Neural progenitor cell (in vitro differentiated cells): ENCODE measurements at places on chromosomes 2 and 18.

DNA sequence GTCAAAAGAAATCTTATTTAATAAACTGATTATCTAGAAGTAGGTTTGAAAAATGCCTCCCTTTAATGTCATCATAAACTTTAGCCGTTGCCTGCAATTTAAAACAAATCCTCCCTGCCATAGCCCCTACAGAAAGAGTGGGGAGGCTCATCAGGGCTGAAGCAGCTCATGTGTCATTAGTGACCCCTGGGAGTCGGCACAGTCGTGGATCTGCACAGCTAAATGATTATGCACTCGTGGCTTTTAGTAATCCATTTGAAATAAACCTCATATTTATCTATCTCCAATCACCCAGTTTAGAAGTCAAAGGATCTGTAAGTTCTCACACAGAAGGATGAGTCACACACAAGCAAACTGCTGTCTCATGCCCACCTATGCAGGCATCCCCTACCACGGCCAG lies 277.3 kb downstream of the SS18 start:
- H3K27me3 ChIP-seq: no peaks in the 10 kb centered on the region
- H3K27ac ChIP-seq: no peak overlapping the region
- peaks cover 3% of the 10 kb centered on the region for H3K4me1 ChIP-seq
- no peak overlapping the region for H3K4me3 ChIP-seq

DNA sequence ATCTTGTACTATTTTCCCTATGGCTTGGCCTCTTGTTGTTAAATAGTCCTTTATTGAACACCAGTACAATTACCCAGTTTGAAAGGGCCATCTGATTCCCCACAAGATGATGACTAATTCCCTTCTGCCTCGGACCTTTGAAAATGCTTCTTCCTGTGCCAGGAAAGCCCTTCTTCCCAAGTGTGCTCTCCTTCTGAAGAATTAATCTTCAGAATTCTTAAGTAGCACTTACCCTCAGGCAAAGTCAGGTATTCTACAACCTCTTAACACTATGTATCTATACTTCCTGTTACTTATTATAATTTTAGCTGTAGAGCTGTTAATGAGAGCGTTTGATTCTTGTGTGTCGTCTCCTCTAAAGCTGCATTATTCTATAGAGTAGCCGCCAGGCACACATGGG lies 28.6 kb upstream of the MEX3C start:
- H3K36me3 ChIP-seq: no peaks in the 10 kb centered on the region
- H3K4me1 ChIP-seq: no peaks in the 10 kb centered on the region
- H3K27me3 ChIP-seq: no peaks in the 10 kb centered on the region
- no peak overlapping the region for H3K27ac ChIP-seq

- no peak overlapping the region for H3K27ac ChIP-seq
- no peak for DNase-seq
- H3K36me3 ChIP-seq: no peaks in the 10 kb centered on the region
Measured at GRCh38 chr2:8501061-8501720, 180.7 kb upstream of the ID2 start.

DNA sequence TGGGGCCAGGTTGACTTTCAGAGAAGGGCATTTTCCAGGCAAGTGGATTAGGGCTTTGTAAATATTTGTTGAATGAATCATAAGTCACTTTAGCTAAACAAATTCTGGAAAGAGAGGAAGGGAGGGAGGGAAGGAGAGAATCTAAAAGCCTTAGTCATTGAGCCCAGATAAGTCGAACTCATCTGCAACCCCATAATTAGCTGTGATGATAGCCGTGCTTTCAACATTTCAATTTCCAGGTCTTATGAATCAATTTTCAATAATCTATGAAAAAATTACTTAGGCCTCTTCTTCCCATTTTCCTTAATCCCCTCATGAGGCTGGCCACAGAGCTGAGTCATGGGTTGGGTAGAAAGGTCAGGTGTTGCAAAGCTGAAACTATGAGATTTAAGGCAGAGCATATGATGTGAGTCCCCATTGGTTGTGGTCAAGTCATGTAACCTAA lies 111.9 kb upstream of the MAPRE2 start:
- H3K36me3 ChIP-seq: no peaks in the 10 kb centered on the region
- DNase-seq: no peak
- no peak overlapping the region for H3K4me3 ChIP-seq
- H3K27ac ChIP-seq: no peak overlapping the region
- no peaks in the 10 kb centered on the region for H3K4me1 ChIP-seq
